ENCODE measurements at places on chromosomes 6 and 20.

GRCh38 chr6:153138930-153139329, 7.8 kb upstream of the RGS17 start:
- DNase-seq = no peak

DNA sequence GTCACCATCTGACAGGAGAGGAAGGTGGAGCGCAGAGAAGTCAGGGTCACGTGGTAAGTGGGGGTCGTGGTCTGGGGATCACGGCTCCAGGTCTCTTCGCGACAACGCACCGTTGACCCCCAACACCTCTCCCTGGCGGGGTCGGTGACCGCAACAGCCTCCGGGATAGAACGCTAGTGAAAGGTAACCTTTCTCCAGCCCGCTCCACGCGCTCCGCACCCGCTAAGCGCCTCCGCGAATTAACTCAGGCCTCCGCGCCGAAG, 600 bp upstream of the SYNJ2 start:
- no peak for DNase-seq

- DNase-seq = no peak
Measured at GRCh38 chr20:45821947-45822346, 5.2 kb downstream of the TNNC2 start.

- DNase-seq = no peak
Measured at GRCh38 chr6:28864326-28864923, 59.4 kb downstream of the TRIM27 start.

DNA sequence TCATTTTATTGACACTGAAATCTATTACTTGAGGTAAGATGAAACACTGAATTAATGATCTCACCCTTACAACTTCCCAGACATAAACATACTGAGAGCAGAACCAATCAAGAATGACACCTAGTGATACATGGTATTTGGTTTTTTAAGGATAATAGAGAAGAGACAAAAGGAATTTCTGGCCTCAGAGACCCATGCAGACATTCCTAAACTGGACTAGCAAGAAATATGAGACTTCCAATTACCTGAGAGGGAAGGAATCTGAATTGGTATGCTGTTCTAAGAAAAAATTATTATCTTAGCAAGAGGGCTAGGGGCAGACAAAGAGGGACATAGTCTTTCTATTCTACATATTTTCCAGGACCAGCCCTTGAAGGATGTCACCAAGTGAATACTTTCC, 141.1 kb downstream of the BMP5 start:
- DNase-seq = no peak

- no peak for DNase-seq
Measured at GRCh38 chr6:92790381-92790780, 629.0 kb downstream of the EPHA7 start.

DNA sequence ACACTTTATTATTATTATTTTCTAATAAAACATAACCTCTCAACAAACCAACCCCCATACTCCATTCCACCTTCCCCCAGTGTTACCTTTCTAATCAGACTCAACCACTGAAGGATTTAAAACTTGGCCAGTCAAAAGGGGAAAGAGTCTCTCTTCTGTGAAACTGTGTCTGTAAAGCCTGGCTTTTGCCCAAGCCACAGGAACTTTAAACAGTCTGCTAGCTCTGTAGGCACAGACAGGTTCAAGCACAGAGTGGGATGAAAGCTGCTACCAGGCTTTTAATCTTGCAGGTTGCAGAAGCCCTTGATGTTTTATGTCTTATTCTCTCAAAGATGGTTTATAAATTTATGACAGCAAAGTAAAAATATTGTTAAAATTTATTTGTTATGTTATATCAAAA, 585.7 kb downstream of the TENT5A start:
- no peak for DNase-seq

DNA sequence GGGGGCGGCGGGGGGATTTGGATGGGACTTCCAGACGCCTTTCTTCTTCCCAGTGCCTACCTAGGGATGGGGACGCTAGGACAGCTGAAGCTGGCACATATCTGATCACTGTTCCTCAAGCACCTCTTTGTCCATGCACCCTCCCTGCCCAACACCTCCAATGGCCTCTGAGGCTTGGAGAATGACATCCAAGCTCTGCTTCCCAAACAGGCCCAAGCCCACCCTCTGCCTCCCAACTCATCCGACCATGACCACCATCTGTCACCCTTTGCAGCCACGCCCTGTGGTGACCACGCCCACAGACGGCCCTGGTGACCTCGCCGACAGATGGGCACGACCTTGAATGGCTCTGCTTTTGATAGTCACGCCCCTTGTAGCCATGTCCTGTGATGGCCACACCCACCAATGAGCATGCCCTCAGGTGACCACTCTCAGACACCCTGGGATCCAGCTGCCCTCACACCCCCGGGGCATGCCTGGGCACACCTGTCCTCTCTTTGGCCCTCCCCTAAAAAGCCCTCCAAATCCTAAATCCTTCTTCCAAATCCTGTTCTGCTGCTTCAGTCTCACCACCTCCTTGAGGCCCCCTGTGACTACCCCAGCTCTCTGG, 51.0 kb downstream of the SSR1 start:
- no peak for DNase-seq

DNA sequence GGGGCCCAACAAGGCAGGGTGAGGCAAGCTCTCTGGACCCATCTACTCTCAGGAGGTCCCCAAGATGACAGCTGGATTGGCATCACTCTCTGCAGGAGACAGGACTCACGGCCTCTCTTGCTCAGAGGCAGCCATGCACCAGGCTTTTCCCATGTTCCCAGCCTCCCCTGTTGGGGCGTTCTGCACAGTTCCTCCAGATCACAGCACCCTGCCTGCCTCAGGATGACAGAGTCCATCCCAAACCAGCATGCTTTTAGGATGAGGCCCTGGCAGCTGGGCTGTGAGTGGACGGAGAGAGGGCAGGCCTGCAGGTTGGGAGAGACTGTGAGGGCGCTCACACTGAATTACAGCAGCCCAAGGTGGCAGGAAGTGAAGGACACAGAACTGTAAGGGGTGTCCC, 143.2 kb upstream of the MLN start:
- DNase-seq = no peak

DNA sequence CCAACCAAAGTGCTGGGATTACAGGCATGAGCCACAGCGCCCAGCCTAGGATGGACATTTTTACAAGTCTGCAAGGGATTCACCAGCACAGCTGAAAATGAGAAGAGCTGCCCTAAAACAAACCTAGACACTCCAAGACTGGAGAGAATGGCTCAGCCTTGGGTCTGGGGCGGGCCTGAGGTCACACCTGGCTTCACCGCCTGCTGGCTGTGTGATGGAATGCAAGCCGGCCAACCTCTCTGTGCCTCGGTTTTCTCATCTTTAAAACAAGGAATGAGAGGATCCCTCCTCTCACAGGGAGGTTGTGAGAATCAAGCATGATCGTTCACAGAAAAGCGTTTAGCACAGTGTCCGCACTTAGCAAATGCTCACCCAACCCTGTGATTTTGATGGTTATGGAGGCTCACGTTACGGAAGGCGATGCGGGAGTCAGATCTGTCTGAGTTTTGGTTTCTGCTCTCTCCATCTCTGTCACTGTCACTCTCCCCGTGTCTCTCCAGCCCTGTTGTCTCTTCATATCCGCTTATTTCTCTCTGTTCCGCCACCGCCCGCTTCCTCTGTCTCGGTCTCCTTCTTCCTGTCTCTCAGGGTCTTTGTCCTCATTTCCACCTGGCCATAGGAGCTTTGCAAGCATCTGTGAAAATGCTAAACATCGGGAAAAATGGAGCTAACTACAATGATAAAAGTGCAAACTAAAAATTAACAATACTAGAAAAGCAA, 47.6 kb downstream of the CEBPB start:
- no peak for DNase-seq

- DNase-seq = no peak
Measured at GRCh38 chr6:164528539-164528938, 780.9 kb downstream of the C6orf118 start.

GRCh38 chr6:81808851-81809570, 56.5 kb upstream of the TENT5A start:
- DNase-seq = no peak

DNA sequence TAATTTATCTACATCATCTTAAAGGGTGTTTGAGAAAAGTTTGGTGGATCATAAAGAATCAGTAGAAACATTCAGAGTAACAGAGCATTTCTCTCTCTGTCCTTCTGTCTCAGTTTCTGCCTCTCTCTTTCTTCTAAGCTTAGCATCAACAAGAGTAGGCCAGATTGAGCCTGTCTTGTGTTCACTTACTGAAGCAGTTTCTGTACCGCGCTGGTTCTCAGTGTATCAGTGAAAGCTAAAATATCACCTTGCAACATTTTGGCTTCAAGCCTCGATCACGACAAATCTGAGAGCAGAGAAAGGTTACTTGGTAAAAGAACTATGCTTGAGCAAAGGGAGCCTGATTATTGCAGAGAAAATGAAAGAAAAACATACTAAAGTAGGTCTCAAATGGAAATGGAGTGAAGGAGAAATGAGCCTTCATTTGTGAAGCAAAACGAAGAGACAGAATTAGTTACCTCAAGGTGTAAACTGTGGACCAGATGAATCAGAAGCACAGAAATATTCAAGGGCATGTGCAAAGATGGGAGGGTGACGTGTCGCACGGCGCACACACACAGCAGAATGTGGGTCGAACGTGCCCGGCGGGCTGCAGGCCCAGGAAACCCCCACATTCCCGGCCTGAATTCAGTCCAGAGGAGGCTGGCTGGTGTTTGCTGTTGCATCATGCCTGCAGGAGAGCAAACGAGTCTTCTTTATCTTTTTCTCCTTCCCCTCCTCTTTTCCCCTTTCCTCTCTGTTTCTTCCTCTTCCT, 509.3 kb downstream of the QKI start:
- DNase-seq = no peak

DNA sequence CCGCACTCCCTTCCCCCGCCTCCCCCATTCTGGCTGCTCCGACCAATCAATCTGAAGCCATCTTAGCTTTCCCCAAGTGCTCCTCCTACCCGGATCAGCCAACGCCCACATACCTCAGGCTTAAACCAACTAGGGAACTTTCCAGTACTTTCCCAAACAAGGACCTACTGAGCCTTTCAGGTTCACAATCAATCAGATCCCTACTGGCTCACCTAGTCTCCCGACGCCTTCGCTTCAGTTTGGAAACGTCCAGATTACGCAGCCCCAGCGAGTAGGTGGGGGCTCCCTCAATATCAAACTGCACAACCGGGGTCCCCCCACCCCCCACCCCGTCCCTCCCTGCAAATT, 432 bp downstream of the HSPA1L start:
- DNase-seq = no peak

GRCh38 chr6:10082385-10082784, 332.5 kb downstream of the TFAP2A start:
- DNase-seq = no peak

GRCh38 chr20:6122111-6122872, 538 bp downstream of the FERMT1 start:
- no peak for DNase-seq

DNA sequence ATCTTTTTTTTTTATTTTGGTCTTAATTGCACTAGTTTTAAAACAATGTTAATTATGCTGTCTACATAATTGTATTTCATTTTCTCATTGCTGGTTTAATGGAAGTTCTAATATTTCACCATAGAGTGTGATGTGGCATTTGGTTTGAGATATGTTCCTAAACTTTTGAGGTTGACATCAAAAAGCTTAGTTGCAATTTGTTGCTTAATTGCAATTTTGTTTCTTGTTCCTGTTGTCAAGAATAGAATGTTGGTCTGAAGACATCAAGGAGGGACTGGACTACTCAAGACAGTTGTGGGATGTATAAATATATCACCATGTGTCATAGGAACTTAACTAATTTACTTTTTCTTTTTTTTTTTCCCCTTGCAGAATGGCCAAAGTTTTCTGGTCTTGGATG, 12.5 kb downstream of the HSF2 start:
- DNase-seq = no peak

DNA sequence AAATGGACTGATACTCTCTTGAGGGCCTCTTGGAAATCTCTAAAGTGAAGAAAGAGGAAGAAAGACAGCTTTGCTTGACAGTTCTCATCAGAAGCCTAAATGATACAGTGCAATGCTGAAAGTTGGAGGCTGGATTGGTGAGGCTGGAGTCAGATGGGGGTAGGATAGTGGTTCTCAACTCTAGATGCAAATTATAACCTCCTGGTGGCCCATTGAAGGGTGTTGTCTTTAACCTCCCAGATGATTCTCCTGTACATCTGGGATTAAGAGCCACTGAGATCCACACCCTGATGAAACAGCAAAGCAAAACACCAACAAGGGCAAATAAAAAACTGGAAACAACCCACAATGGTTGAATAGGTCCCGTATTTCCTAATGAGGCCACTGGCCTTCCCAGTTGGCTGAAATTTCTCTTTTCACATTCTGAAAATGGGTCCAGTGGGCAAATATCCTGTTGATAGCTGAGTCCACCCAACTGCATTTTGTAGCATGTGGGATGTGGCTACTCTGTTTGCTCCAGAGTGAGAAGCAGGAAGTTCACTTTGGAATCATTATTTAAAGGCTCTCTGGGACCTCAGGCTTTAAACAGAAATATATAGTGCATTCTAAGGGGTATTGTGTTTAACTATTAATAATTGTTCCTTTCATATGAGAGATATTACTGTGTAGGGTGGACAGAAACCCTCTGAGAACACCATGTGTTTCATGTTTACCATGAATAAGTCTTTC, 208.1 kb downstream of the SOX4 start:
- no peak for DNase-seq

GRCh38 chr20:43750774-43751166, 24.0 kb upstream of the GTSF1L start:
- no peak for DNase-seq

- DNase-seq = no peak
Measured at GRCh38 chr20:6864740-6865139, 97.3 kb downstream of the BMP2 start.

GRCh38 chr6:40626886-40627285, 39.7 kb upstream of the LRFN2 start:
- no peak for DNase-seq

DNA sequence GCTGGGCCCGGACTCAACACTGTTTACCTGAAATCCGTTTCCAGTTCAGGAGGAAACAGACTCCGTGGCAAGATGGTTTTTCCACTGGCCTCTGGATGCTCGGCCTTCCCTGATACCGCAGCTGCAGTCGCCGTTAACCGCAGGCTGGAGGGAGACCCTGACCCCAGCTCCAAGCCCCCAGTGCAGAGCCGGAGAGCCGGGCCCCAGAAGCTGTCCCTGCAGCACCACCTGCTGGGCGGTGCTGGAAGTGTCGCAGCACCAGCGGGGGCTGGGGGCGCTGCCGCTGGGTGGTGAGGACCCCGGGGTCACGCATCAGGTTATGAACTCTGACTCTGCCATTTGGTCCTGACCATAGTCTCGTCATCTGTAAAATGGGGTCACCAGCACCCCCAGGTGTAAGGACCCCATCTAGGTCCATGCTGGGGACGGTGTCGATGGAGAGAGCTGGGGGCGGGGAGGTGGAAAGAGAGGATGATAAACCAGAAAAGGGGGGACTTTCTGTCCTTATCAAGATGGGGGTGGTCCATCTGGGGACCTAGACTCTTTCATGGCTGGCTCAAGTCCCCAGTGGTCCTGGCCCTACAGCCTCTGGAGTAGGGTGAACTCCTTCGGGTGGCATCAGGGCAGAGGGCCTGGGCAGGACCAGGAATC, 20.8 kb upstream of the CHRNA4 start:
- peak; percentile 32 for DNase-seq

GRCh38 chr6:53162606-53163005, 14.0 kb upstream of the GCM1 start:
- no peak for DNase-seq
